ENCODE measurements at places on chromosomes 11 and 22.

DNA sequence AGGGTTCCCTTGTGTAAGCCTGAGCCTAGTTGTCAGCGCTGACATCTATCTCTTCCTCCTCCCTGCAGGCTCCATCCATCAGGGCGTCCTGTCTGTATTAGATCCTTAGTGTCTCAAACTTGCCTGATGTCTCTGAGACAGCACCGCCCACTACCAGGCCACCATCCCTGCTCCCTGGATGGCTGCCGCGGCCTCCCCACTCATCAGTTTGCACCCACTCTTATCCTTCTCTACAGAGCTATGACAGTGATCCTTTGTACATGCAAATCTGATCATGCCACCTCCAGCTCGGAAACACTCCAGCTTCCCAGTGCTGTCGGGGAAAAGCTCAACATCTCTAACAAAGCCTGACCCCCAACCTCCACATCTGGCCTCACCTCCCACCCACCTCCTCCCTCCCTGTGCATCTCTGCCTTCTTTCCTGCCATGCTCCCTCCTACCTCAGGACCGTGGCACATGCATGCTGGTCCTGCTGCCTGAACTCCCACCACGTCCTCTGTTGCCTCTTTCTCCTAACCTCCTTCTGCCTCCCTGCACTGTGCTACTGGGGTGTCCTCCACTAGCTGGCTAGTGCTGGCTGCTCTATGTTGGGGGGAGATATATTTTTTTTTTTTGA is 61.6 kb upstream of the EIF3D start:
- no peak for DNase-seq

DNA sequence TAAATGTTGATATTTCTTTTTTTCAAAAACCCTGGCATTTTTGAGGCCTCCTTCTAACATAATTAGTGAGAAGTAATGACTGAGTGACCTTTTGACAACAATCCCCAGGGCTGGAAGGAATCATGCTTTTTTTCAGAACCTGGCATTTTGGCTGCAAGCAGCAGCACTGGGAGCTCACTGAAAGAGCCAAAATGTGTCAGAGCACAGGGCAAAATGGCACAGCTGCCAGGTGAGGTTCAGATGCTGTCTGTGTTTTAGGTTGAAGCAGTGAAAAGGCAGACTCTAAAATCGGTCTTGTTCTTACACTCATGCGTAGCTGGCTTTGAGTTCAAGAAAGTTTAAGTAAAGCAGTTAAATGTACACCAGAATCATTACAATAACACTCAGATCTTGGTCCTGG is 1063.8 kb downstream of the DLG2 start:
- DNase-seq = no peak

- no peak for DNase-seq
Measured at GRCh38 chr11:10486161-10486840, 31.2 kb downstream of the AMPD3 start.

DNA sequence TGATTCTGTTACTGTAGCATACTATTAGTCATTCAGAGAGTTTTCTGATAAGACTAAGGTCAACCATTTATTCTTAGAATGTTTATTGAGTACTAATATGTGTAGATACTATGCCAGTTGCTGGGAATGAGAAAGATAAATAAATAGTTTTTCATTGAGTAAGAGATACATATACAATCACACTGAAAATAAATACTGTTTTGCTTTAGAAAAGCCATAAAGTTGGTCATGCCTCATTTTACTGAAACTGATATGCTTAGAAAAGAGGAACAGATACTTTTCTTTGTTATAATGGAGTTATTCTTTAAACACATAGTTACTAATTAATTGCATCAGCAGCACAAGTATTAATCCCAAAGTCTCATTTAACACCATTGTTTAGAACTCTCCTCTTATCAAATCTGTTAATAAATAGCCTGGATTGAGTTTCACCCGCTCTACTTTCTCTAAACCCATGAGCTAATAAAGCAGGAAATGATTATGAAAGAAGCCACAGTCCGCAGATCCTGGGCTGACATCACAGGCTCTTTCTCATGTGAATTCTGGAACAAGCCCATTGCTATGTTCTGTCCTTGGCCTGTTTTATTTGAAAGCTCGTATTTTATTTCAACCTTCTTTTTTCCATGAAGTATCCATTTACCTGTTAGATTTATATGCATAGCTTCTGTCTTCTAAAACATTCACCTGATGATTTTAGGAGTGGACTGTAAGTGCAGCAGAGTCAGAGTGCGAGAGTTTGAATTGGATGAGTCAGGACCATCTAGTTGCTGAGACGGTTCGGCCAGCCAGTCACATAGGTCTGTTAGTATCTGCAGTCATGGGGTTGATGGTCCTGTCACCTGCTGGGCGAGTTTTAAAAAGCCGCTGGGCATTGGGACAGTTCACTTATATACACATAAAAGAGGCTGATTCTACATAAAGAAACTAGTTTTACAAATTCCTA is 35.5 kb downstream of the PIWIL4 start:
- no peak for DNase-seq

GRCh38 chr11:92969293-92969633 is 188 bp upstream of the MTNR1B start:
- DNase-seq = no peak

- DNase-seq = no peak
Measured at GRCh38 chr11:14312736-14313438, 46.1 kb downstream of the RRAS2 start.

DNA sequence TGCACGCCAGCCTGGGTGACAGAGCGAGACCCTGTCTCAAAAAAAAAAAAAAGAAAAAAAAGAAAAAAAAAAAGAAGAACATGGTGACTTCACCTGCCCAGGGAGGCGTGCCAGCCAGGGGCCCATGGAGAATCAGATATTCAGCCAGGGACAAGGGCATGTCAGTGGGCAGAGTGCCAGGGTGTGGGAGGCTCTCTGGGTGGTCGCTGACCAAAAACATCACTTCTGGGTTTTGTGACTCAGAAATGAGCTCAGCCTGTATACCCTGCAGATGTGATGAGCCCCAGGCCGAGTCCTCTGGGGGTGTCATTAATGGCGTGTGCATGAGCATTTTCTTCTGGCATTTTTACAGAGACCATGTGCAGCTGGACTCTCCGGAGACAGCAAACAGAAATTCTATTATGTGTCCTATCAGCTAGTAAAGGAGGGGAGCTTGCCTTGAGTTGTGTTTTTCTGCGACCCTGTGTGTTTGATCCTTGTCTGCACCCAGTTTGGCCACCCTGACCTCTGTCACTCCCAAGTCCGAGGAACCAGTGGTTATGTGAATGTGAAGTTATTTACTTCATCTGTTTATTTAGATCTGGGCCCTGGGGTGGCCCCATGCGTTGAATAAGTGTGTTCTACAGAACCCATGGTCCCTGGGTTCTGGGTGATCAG is 53.6 kb downstream of the BCR start:
- no peak for DNase-seq

- no peak for DNase-seq
Measured at GRCh38 chr11:30349885-30350284, 27.0 kb downstream of the ARL14EP start.

GRCh38 chr11:68825571-68825970 is 16.1 kb downstream of the CPT1A start:
- DNase-seq = no peak

- no peak for DNase-seq
Measured at GRCh38 chr11:94652735-94653284, 85.6 kb downstream of the PIWIL4 start.

DNA sequence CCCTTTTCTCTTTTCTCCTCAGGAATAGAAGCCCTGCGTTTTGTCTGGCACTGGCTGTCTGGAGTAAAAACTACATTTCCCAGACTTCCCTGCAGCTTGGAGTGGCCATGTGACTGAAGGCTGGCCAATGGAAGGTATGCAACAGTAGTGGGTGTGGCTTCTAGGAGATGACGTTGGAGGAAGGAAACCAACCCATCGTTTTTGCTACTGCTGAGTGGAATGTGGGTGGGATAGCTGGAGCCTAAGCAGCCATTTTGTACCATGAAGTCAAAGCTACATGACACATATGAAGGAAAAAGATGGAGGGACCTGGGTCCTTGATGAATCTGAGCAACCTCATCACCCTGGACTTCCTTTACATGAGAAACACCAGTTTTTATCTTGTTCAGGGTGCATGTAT is 19.6 kb downstream of the FGF3 start:
- DNase-seq = no peak

- DNase-seq = no peak
Measured at GRCh38 chr11:68665436-68665835, 18.9 kb upstream of the GAL start.

DNA sequence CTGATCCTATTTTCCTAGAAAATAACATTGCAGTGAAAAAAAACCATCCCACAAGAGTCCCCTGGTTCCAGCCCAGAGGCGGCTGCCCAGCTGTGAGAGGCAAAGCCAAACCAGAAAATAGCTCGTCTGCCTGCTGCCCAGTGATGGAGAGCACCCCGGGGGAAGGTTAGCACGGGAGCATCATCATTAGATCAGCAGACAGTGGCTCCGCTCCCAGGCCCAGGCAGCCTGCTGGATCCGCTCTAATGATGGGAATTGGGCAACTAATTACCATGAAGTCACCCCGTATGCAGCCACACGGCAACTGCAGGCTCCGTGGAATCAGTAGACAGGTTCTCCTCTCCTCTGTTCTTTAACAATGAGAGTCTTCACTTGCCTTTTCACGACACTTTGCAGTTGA is 17.1 kb upstream of the B3GAT1 start:
- no peak for DNase-seq

- DNase-seq = no peak
Measured at GRCh38 chr11:60077981-60078380, 10.5 kb upstream of the MS4A2 start.

GRCh38 chr11:12232817-12233601 is 122.6 kb downstream of the MICAL2 start:
- no peak for DNase-seq

- no peak for DNase-seq
Measured at GRCh38 chr11:405954-406795, 8.6 kb downstream of the SIGIRR start.

GRCh38 chr11:116334596-116334995 is 438.2 kb downstream of the BUD13 start:
- no peak for DNase-seq

All from T-helper 17 cell (primary cell).